ENCODE measurements at places on chromosomes 12 and 14.
A peak's percentile ranks its signal among the peaks of the same experiment; 100 is the strongest.

GRCh38 chr12:101229841-101230241, 19.8 kb upstream of the SLC5A8 start:
- no peak for DNase-seq

DNA sequence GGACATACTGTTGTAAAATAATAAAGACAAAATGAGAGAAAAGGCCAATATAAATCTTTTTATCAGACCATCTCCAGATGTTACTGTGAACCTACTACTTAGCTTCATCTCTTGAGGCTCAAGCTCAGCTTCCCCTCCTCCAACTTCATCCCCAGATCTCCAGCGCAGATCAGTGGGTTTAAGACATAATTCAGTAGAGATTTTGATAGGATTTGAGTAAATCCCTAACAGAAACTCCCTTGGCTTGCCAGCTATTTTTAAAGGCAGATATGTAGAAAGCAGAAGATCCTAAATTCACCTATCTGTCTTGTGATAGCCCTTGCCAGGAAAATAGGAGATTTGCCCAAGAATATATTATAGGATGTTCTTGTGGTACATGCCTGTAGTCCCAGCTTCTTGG, 236.7 kb downstream of the FBXL14 start:
- DNase-seq: no peak

GRCh38 chr14:64733899-64734298, 29.7 kb downstream of the PLEKHG3 start:
- DNase-seq: no peak

DNA sequence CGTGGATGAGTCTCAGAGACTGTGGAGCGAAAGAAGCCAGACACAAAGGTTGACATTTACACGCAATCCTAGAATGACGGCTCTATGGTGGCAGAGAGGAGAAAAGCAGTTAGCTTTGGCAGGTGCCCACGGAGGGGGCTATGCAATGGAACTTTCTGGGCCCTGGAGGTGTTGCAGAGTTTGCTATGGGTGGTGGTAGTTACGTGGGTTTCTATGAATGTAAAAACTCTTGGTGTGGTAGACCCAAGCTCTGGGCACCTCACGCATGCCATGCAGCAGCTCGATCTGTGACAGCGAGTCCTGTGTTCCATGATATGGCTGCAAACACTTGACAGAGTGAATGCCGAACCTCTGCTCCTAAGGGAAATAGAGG, 5.0 kb upstream of the INF2 start:
- no peak for DNase-seq

- no peak for DNase-seq
Observed at GRCh38 chr14:65010211-65010931, 23.7 kb downstream of the FNTB start.

DNA sequence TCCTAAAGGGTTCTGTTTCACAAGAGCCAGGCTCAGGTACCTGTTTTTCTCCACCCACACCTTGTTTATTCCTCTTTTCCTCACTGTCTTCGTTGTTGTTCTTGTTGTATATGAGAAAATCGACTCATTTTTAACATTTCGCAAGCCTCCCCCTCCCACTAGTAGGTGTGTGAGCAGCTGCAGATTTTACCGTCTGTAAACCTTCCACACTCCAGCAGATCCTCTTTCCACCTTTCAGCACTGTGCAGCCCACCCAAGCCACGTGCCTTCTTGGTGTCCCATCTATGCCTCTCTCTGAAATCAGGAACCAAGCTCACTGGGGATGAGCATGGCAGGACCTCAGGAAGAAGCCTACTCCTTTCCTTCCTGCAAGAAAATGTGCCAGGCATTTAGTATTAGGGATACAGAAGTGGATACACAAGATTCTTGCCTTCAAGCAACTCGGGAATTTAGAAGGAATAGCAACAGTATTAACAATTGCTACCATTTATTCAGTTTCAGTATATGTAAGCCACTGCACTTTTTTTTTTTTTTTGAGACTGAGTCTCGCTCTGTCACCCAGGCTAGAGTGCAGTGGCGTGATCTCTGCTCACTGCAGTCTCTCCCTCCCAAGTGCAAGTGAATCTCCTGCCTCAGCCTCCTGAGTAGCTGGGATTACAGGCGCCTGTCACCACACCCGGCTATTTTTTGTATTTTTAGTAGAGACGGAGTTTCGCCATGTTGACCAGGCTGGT, 113.6 kb downstream of the CHST11 start:
- DNase-seq: no peak

GRCh38 chr12:31853977-31854376, 105.2 kb upstream of the RESF1 start:
- DNase-seq: no peak

DNA sequence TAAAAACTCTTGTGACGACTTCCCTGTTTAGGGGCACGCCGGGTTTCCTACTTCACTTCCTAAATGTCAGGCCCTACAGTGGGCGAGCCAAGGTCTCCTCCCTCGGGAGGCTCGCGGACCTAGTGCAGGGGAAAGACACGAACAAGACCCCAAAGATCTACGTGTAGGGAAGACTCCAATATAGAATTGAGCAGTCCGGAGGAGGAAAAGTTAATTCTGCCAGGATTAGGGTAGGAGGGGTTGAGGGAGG, 564 bp downstream of the ATXN3 start:
- peak; percentile 24 for DNase-seq

DNA sequence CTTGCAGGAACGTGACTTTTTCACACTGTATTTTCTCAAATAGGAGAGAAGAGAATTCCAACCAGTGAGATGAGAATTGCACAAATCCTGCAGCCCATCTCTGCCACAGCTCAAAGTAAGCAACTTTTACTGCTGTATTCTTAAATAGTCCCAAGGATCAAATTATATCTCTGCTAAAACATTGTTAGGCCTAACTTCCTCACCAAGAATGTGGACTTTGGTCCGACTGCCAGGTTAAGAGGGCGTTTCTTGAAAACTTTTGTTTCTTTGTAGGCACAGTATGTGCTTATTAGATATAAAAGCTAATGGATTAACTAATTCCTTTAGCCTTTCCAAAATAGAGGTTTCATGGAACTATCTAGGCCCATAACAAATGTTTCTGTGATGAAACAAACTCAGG, 61.4 kb upstream of the IFNG-AS1 start:
- DNase-seq: no peak

DNA sequence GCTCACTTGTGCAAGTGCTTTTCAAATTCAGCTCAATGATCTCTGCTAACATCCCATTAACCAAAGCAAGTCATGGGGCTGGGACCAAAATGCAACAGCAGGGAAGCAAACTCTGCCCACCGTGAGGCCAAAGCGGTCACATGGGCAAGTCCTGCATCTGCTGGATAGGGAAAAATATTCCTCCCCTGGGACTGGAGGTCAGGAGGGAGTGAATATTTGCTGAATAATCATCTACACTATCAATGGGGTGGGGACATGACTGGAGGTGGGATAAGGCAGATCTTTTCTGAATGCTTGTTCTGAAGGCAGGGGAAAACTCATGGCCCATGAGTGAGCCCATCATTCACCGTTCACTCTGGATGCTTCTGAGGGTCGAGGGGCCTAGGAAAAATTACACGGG, 45.1 kb upstream of the VRK1 start:
- DNase-seq: no peak

DNA sequence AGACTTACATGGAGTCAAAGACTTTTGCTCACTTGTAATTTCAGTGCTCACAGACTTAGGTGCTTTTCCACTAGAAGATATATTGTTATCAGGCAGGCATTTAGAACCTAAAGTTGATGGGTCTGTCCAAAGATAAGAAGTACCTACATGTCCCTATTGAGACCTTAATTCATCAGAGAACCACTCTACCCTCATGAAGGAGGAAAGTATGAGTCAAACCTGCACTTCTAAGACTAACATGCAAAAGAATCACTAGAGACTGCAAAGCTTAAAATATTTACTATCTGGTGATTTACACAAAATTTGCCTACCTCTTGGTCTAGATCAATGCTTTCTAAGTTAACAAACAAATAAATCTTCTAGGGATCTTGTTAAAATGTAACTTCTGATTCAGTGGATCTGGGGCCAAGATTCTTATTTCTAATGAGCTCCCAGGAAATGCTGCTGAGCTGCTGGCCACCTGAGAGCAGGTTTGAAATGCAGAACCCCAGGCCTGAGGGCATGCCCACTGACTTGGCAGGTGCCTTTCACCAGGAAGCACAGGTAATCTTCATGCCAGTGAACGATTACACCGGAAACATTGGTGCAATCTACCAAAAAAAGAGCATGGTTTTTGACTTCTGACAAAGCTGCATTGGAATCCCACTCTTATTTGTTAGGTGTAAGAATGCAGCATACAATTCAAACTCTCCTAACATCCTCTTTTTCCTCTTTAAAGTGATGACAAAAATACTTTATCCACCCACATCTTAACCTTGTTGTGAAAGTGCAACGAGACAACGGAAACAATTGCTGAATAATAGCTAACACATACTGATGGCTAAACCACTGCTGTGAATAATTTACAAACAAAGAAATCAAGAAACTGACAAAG, 214.2 kb downstream of the ADAMTS20 start:
- DNase-seq: no peak

GRCh38 chr12:62258941-62259630, 1.1 kb upstream of the USP15 start:
- no peak for DNase-seq

DNA sequence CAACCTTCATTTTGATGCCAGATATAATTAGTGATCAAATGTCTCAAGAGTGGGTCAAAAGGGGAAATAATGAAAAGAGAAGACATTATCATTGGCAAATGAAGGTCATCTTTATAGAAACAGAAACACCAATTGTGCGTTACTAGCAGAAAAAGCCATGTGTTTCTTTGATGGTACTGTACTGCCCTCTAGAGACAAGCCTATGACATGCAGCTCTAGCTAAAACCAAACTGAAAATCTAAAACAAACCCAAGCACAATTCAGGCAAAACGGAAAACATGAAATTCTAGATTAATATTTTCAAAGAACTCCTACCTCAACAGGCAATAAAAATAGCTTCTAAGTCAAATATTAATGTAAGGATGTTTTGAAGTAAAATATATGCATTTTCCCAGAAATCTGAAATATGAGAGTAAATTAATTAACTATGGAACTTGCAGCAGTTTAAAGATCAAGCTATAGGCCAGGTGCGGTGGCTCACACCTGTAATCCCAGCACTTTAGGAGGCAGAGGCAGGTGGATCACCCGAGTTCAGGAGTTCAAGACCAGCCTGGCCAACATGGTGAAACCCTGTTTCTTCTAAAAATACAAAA, 115.4 kb downstream of the KLHL28 start:
- no peak for DNase-seq

- no peak for DNase-seq
Observed at GRCh38 chr12:58479401-58479800, 440.9 kb downstream of the LRIG3 start.

DNA sequence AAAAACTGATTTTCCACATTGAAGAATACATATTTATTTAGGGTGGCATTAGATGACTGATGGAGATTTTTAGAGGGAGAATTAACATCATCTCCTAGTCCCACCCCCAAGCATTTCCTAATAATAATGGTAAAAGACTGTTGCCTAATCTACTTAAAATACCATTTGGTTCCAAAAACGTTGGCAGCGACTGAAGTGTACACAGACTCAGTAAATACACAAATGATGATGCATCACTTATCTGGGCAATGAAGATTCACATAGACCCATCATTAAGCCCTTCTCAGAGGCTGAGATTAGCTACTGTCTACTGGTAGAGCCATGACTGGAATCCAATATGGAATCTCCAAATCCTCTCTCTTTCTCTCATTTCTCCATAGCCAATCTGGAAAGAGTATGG, 18.2 kb downstream of the RTN1 start:
- DNase-seq: no peak

GRCh38 chr12:108670066-108670631, 36.5 kb upstream of the SELPLG start:
- DNase-seq: no peak

DNA sequence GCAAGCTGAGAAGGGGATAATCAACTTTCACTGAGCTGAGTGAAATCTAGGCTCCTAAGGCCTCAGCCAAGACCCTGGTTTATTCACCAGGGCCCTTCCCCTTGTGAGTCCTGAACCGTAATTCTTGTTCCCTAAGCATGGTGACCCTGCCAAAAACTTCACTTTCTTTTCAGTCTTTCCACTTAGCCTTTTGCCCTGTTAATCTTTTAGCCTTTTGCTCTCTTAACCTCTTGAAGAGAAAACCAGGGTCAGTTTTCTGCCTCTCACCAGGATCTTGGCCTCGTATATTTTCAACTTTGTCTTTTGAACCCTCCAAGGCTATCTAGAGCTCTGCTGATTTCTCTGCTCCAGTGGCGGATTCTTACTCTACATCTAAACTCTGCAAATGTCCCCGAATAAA, 191.0 kb downstream of the PELI2 start:
- no peak for DNase-seq

DNA sequence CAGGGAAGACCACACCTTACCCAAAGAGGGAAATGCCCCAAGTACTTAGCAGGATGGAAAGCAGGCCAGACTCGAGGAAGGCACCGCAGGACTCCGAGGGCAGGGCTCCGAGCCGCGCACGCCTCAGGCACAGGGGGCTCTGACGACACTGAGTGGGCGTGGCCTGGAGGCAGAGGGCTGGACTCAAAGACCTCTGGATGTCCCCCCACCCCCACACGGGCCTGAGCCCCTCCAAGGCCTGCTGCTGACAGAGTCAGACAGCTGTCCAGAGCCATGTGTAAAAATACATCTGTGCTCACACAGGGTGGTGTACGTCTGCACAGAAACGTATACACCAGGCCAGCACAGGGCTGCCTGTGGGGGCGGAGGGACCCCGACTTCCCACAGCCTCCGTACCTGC, 1.4 kb downstream of the AKT1 start:
- DNase-seq: peak; percentile 42

DNA sequence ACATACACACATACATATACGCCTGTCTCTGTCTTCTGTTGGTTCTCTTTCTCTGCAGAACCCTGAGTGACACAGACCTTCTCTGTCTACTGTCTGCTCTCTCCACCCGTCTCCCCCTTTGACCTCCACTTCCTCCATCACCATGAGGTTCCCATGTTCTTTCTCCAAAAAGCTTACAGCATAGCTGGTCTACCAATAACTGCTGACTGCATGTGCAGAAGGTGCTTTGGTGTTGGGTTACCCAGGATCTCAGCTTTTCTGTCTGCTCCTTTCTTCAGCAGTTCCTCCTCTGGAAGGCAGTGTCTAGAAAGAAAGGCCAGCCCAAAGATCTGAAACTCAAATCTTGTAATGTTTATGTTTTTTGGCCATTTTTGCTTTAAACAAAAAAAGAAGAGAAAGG, 125.6 kb downstream of the SMOC1 start:
- DNase-seq: no peak

DNA sequence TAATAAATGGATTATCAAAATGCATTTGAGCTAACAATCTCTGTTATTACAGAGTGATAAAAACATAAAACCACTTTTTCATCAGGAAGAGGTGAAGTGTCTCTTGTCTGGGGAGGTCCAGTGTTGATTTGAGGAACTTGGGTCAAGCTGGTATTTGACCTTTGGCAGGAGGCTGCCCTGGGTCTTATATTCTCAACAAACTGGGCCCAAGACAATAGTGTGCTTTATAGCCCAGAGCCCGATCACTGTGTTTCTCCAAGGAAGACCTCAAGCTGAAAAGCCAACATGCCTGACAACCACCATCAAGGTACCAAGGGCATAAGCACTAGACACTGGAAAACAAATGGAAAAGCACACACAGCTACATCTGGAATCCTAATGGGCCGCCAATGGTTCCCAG, 137.0 kb downstream of the SLC25A21 start:
- DNase-seq: no peak

- DNase-seq: no peak
Observed at GRCh38 chr12:109732321-109733305, 19.0 kb downstream of the FAM222A start.

- no peak for DNase-seq
Observed at GRCh38 chr14:94278731-94279130, 14.3 kb downstream of the SERPINA10 start.

Measured in activated naive CD4-positive, alpha-beta T cell treated with Interleukin-2 at 50 U/mL for 16 hours (primary cell).